ENCODE measurements at places on chromosomes 1 and 21.

DNA sequence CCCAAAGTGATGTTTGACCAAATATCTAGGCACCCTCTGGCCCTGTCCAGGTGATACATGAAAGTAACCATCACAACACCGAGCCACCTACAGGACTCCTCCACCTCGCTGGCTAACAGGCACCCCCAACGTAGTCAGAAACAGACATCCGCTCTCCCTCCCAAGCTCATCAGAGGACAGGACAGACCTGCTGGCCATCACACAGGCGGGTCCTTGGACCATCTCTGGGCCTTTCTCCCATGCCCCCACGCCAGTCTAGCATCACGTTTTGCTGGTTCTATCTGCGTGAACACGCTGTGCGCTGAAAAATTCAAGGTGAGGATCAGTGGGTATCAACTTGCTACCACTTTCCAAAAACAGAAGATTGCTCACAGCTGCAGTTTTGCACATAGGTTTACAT, 21.4 kb upstream of the ADARB1 start:
- no peaks in the 10 kb centered on the region for H3K36me3 ChIP-seq
- no peaks in the 10 kb centered on the region for H3K4me1 ChIP-seq
- peaks cover 25% of the 10 kb centered on the region for H3K27me3 ChIP-seq
- H3K27ac ChIP-seq: no peak overlapping the region
- H3K4me3 ChIP-seq: no peak overlapping the region

DNA sequence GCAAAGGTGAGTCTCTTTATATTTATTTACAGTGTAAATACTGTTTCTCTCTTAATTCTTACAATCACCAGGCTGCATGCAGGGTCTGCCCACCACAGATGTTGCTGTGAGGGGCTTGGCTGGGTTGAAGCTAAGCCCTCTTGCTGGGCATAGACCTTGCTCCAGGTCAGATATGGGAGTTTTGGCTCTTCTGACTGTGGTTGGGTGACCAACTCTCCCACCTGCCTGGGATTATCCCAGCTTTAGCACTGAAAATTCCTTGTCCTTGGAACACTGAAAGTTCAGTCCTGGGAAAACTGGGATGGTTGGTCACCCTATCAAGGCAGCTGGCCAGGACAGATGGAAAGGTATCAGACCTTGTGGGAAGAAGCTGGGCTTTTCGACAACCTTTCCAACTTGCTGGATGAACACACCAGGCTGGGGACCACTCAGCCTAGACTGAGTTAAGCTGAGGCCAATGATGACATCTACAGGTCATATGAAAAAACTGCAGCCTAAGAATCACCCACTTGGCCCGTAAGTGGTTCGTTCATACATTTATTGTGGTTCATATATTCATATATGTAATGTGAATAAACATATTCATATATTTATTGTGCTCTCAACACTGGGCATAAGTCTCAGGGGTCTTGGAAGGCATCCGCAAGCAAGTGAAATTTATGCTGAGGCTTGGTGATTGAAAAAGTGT, 26.6 kb upstream of the HPDL start:
- peaks cover 10% of the 10 kb centered on the region for H3K4me1 ChIP-seq
- H3K4me3 ChIP-seq: no peak overlapping the region
- no peak overlapping the region for H3K27ac ChIP-seq
- H3K27me3 ChIP-seq: no peaks in the 10 kb centered on the region
- H3K36me3 ChIP-seq: no peaks in the 10 kb centered on the region
- peak; percentile 39 for DNase-seq

DNA sequence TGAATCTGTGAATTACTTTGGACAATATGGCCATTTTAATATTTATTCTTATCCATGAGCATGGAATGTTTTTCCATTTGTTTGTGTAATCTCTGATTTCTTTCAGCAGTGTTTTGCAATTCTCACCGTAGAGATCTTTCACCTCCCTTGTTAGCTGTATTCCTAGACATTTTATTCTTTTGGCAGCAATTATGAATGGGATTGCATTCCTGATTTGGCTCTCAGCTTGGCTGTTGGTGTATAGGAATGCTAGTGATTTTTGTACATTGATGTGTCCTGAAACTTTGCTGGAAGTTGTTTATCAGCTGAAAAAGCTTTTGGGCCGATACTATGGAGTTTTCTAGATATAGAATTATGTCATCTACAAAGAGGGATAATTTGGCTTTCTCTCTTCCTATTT, 44.2 kb upstream of the NEGR1 start:
- no peak overlapping the region for H3K27ac ChIP-seq
- H3K4me1 ChIP-seq: no peaks in the 10 kb centered on the region
- H3K4me3 ChIP-seq: no peak overlapping the region
- H3K27me3 ChIP-seq: no peaks in the 10 kb centered on the region

- H3K27ac ChIP-seq: peak overlapping the region; percentile 70
- peaks cover 42% of the 10 kb centered on the region for H3K4me1 ChIP-seq
- no peaks in the 10 kb centered on the region for H3K27me3 ChIP-seq
Measured at GRCh38 chr1:53296117-53296749, 31.6 kb downstream of the LRP8 start.

GRCh38 chr1:159968901-159969300, 14.9 kb upstream of the SLAMF9 start:
- no peak overlapping the region for H3K27ac ChIP-seq
- H3K36me3 ChIP-seq: no peaks in the 10 kb centered on the region
- H3K4me3 ChIP-seq: no peak overlapping the region
- H3K4me1 ChIP-seq: no peaks in the 10 kb centered on the region
- peaks cover 28% of the 10 kb centered on the region for H3K27me3 ChIP-seq

DNA sequence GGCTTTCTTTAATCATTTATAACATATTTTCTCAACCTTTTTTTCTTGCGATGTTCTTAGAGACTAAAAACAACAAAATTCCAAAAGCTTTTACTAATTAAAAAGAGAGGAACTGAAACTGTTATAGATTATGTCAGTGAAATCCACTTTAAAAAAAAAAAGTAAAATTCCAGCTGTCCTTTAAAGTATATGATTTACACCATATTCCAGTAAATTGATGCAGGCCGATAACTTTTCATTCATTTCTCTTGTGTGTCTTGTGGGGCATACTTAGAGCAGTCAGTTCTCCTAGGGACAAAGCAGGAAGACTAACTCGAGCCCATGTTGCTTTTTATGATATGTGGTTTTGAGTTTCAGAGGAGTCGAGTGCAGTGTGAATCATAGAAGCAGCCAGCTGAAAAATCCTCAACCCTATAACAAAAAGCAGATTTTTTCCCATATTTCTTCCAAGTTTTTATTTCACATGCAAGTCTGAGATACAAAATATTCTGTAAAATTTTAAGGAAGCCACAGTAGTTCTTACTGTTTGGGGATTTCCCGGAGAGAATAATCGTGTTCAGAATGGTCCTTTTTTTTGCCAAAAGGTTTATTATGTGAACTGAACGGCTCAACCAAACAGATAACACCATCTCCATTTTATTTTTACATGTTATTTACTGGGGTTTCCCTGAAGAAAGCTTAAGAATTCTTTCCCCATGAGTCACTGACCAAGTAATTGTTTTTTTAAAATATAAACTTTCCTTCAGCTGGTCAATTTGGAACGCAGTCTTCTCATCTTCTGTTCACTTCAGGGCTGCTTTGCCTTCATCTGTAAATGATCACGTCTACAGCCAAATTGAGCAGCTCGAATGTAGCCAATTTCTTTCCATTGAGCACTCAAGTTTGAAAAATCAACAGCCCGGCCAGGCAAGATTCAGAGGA, 77.0 kb upstream of the C1orf105 start:
- DNase-seq: no peak
- H3K27me3 ChIP-seq: no peaks in the 10 kb centered on the region
- peak overlapping the region; percentile 21 for H3K27ac ChIP-seq

DNA sequence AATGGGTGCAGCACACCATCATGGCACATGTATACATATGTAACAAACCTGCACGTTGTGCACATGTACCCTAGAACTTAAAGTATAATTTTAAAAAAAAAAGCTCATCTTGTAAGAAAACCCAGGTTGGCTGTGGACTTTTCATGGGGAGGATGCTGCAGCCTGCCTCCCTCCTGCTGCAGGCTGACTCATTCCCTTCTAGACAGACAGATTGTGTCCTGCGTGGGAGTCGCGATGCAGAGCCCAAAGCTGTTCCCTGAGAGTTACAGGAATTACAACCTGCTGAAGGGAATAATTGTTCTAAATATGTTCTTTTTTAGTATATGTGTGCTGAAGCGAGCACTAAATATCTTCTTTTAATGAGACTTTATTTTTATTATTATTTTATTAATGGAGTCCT, 93.2 kb downstream of the TBX19 start:
- no peaks in the 10 kb centered on the region for H3K27me3 ChIP-seq
- H3K4me3 ChIP-seq: no peak overlapping the region
- H3K27ac ChIP-seq: no peak overlapping the region
- no peaks in the 10 kb centered on the region for H3K36me3 ChIP-seq

DNA sequence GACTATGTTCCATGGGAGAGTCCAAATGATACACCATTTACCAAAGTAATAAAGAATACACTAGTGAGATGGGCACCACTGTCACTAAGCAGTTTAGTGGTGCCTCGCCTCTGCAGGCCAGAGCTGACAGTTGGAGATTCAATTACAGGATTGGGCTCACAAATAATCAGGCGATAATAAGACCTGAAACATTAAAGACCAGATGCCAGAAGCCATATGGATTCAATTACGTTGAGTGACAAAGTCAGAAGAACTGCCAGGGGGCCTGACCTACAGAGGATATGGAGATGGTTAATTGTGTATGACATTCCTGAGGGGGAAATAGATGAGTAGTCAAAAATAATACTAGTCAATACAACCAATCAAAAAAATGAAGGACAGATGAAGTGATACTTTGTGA, 65.2 kb upstream of the ST6GALNAC5 start:
- H3K27ac ChIP-seq: no peak overlapping the region
- no peak for DNase-seq
- no peaks in the 10 kb centered on the region for H3K4me1 ChIP-seq
- no peak overlapping the region for H3K4me3 ChIP-seq
- H3K27me3 ChIP-seq: no peaks in the 10 kb centered on the region

GRCh38 chr1:228861832-228862180, 126.5 kb downstream of the RHOU start:
- no peak overlapping the region for H3K27ac ChIP-seq
- peaks cover 34% of the 10 kb centered on the region for H3K4me1 ChIP-seq
- H3K36me3 ChIP-seq: no peaks in the 10 kb centered on the region

GRCh38 chr1:209648931-209649776, 3.1 kb downstream of the LAMB3 start:
- H3K27ac ChIP-seq: peak overlapping the region; percentile 69
- DNase-seq: no peak
- no peaks in the 10 kb centered on the region for H3K36me3 ChIP-seq
- H3K4me3 ChIP-seq: no peak overlapping the region
- H3K27me3 ChIP-seq: no peaks in the 10 kb centered on the region

GRCh38 chr21:33828083-33828482, 87.5 kb downstream of the ATP5PO start:
- no peak overlapping the region for H3K4me3 ChIP-seq
- DNase-seq: no peak
- H3K4me1 ChIP-seq: no peaks in the 10 kb centered on the region
- H3K27me3 ChIP-seq: no peaks in the 10 kb centered on the region
- peaks cover 6% of the 10 kb centered on the region for H3K36me3 ChIP-seq

DNA sequence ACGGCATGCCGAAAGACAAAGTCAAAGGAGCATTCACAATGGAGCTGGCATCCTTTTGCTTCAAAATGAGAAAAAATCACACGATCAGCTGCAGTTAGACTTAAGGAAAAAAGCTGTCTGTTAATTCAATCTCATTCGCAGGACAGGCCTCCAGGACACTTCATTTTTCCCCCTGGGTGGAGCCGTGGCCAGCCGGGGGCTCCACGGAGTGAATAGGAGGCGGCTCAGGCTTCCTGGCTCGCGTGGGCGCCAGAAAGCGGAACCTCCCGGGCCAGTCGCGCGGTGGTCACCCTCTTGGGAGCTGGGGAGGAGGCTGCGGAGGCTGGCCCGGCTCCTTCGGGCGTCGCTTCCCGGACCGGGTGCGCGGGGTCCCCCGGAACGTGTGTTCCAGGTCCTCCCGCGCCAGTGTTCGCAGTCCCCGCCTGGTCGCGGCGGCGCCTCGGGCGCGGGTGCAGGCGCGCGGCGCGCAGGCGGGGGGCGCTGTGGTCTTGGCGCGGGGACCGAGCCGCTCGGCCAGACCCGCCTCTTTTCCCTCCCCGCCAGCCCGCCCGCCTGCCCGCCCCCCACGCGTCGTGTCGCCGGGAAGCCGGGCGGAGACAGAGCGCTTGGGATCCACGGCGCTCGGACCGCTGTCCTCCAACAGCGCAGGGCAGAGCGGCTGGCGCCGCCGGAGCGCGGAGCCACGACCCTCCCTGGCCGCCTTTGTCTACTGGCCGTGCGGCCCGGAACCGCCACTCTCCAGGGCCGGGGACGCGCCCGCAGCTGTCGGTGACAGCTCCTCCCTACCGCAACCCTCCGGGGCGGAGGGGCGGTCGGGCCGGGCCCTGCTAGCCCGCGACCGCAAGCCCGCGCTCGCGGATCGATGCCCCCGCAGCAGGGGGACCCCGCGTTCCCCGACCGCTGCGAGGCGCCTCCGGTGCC, at the start of gene RHOU:
Gene RHOU (plus strand): TSS at position 599 of the 921 bp plus-strand sequence. CDS start 264 bp downstream, at position 863.
- peaks cover 20% of the 10 kb centered on the region for H3K4me1 ChIP-seq
- peak; percentile 74 for DNase-seq
- peaks cover 9% of the 10 kb centered on the region for H3K27me3 ChIP-seq
- no peak within 1 kb of the TSS for H3K27ac ChIP-seq
- H3K4me3 ChIP-seq: peak within 1 kb of the TSS; percentile 77

DNA sequence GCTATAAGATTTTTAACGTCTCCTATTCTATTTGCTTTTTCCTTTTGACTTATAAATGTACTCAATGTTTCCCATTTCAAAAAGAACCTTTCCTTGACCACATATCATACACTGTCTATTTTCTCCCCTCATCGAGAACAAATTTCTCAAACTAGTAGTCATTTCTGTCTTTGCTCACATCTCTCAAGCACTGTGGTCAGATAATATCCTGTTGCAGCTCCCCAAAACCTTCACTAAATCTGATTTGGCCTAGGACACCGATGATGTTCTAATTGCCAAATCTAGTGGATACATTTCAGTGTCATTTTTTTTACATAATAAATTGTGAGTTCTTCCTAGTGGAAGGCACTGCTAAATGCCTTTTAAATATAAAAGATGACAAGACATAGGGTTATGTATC, 19.4 kb downstream of the CXADR start:
- no peaks in the 10 kb centered on the region for H3K36me3 ChIP-seq
- no peak overlapping the region for H3K4me3 ChIP-seq
- DNase-seq: no peak
- H3K4me1 ChIP-seq: no peaks in the 10 kb centered on the region
- peaks cover 3% of the 10 kb centered on the region for H3K27me3 ChIP-seq

DNA sequence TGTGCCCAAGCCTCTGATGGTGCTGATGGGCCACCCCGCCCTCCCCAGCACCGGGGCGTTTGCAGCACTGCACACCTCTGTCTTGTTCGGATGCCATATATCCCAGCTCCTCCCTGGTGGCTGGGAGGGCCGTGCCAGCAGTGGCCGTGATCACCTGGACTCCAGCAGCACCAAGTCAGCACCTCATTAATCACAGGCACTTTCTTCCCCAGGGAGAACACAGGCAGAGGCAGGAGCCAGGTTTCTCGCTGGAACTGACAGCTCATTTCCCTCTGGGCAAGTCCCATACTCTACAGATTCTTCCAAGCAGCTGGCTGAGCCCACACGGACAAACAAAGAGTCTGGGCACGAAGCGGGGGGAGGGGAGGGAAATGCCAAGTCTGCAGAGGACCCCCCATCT, 141.7 kb upstream of the EDN2 start:
- H3K36me3 ChIP-seq: peaks cover 50% of the 10 kb centered on the region
- no peaks in the 10 kb centered on the region for H3K27me3 ChIP-seq
- H3K4me3 ChIP-seq: no peak overlapping the region
- peak overlapping the region; percentile 39 for H3K27ac ChIP-seq
- DNase-seq: no peak
